ENCODE measurements at places on chromosomes 11 and 22. TPM values are rescaled to one million over a fixed set of nuclear protein-coding genes. Genes with fewer than 3 reads are reported as not detected.
A peak's percentile ranks its signal among the peaks of the same experiment; 100 is the strongest.

The ARHGAP8 gene
- not detected for total RNA-seq

- DNase-seq, result no peak
Measured at GRCh38 chr11:114192841-114193389, 103.3 kb upstream of the NNMT start.

GRCh38 chr11:106156290-106156937, 79.0 kb downstream of the AASDHPPT start:
- DNase-seq, result peak; percentile 56

GRCh38 chr11:117663414-117663813, 133.6 kb downstream of the DSCAML1 start:
- DNase-seq, result no peak

The ST14 gene
- 0.30 TPM for total RNA-seq

- no peak for DNase-seq
Measured at GRCh38 chr11:1647901-1648652, 18.5 kb downstream of the KRTAP5-5 start.

DNA sequence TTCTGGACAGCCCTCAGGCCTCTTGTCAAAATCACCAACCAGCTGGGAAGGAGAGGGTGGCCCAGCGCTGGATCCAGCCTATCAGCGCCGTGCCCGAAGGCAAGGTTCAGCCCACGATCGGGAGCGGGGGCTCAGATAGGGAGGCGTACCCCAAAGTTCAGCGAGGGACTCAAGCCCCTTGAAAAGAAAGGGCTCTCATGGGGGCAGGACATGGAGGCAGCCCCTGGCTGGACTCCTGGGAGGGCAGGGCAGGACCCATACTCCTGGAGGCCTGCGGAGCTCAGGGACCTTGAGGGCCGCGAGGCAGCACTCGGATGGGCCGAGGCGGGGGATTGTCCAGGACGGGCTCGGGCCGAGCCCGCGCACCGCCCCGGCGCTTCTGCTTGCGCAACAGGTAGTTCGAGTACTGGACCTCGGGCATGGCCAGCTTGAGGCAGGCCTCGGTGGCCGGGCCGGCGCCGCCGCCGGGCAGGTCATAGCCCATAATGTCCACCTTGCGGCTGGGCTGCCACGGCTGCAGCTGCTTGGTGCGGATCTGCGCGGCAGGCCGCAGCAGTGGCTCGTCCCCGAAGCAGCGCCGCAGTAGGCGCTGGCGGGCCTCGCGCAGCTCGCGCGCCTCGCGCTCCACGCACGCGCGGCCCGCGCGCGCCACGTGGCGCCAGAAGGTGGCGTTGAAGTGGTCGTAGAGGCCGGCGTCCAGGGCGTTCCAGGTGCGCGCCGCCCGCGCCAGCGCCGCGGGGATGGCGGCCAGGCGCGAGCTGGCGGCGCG, 6.5 kb downstream of the GAL3ST3 start:
- DNase-seq, result no peak

The MS4A2 gene
- not detected for total RNA-seq

The GLYAT gene
- not detected for total RNA-seq

- no peak for DNase-seq
Measured at GRCh38 chr22:50189849-50190181, 4.1 kb downstream of the TRABD start.

- DNase-seq, result peak; percentile 79
Measured at GRCh38 chr11:111540114-111540936, at the start of gene LAYN. LAYN (plus strand) TSS chr11:111540720; CDS start chr11:111540844, 124 bp downstream.

- no peak for DNase-seq
Measured at GRCh38 chr11:68345776-68346461, 33.5 kb downstream of the LRP5 start.

GRCh38 chr11:16013649-16014275, 342.6 kb downstream of the SOX6 start:
- DNase-seq, result no peak

GRCh38 chr11:120785576-120785975, 238.3 kb upstream of the TBCEL start:
- DNase-seq, result no peak

The RFPL1 gene
- total RNA-seq, result not detected

- DNase-seq, result no peak
Measured at GRCh38 chr11:34631737-34632104, 10.8 kb downstream of the EHF start.

DNA sequence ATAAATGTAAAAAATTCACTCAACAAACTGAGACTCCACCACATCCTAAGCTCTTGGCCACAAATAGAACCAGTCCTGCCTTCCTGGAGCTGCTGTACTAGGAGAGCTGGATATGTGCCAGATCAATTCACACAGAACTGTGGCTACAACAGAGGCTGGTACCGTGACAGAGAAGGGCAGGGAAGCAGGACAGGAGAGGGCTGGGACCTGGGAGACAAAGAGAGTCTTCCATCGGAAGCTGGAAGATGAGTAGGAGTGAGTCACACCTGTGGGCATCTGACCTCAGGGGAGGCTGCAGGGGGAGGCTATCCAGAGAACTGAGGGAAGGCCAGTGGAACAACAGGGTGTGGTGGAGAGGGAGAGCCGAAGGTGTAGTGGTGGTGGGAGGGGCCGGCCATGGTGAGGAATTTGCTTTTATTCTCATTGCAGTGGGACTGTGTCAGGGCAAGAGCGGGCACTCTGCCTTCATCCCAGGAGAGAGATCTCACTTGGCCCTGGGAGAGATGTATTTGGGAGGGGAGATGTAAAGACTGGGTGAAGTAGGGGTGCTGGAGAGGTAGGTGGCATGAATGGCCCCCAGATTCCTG, 1.9 kb upstream of the LTBP3 start:
- DNase-seq, result peak; percentile 93

DNA sequence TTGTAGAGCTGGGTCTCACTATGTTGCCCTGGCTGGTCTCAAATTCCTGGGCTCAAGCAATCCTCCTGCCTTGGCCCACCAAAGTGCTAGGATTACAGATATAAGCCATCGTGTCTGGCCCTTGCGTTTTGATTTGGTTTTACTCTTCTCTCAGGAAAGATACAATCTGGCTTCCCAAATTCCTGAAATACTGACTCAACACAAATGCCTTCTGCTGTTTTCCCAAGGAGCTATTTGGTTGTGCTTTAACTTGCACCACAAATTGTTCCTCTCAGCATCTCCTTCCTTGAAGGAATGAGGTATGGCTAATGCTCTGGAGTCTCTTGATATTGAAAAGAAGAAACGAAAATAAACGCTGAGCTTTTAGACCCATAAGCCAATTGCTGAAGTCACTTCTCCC, 110.0 kb upstream of the PAX6 start:
- DNase-seq, result peak; percentile 86

DNA sequence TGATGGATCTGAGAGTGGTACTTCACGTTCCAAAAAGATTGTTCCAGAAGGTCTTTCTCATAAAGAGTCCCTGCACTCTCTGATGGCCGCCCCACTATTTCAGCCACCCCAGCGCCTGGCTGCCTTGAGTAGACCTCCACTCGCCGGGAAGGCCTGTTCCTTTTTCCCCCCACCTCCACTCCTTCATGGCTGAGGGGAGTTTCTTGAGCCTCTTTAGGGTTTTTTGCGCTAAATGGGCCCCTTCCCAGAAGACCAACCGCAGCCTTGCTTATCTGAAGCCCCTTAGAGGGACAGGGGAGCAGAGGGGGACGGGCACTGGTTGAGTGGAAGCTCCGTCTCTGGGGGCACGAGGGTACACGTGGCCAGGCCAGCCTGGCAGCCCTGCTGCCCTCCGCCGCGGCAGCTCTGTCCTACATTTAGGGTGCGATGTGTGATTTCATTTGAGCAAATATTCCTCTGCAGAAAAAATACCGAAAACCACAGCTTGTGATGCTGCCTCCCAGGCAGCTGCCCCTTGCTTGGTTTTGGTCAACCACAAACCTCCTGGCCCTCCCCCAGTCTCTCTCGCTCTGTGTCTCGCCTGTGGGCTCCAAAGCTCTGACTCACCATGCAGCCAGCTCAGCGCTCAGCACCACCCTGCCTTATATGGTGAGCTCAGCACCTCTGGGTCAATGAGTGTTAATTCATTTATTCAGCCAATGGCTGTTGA, 88.7 kb downstream of the TP53I11 start:
- peak; percentile 99 for DNase-seq

The EMID1 gene
- total RNA-seq, result not detected

- peak; percentile 55 for DNase-seq
Measured at GRCh38 chr11:30346068-30346688, 23.3 kb downstream of the ARL14EP start.

GRCh38 chr11:58594826-58595225, 16.0 kb downstream of the ZFP91 start:
- DNase-seq, result no peak

DNA sequence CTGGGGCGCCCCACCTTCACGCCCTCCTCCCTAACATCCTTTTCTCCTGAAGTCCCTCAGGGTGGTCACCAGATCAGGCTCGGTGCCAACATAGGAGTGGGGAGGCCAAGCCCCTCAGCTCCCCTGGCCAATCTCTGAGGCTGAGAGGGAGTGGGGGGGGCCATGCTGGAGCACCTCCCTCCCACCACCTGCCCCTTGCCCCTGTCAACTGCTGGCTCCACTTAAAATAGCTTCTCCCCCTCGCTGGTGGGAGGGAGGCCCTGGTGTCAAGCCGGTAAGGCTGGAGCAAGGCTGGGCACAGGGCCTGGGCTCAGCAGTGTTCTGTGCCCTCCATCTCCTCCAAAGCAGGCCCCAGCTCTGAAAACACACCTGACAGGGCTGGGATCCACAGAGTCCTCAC, 4.9 kb downstream of the PLXNB2 start:
- DNase-seq, result no peak

DNA sequence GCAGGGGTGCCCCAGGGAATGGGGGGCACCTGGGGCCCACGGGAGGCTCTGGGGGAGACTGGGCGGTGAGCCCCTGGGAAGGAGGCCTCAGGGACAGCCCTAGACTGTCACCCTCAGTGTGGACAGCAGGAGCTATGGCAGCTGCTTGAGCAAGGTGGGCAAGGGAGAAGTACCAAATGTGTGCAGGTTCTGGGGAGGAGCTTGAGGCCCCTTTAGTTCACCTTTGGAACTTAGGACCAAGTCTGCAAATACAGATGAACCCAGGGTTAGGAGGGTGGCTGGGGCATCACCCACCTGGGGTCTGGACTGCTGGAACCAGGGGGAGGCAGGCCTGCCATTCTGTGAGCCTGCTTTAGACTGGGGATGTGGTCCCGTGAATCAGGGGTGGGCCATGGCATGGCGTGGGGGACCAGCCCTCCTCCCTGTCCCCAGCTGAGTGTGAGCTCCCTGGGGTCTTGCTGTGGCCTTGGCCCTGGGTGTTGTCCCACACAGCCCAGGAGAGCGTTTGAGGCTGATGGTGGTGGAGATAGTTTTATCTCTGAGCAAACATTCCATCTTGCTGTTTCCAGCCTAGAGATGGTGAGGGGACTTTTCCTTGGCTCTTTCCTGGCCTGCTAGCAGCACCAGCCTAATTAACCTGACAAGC, 122.3 kb downstream of the KCNQ1 start:
- no peak for DNase-seq

- no peak for DNase-seq
Measured at GRCh38 chr22:41127451-41127850, 35.1 kb downstream of the EP300 start.

DNA sequence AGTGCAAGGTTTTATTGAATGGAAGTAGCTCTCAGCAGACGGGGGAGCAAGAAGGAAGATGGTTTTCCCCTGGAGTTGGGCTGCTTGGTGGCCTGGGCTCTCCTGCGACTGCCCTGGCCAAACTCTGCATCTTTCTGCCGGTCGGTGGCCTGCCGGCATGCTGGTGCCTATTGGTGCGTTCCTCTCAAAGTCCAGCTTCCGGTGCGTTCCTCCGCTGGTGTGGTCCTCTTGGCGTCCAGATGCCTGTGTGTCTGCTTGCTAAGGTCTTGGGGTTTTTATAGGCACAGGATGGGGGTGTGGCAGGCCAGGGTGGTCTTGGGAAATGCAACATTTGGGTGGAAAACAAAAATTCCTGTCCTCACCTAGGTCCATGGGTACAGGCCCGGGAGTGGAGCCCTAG, 567.4 kb upstream of the CNTN5 start:
- DNase-seq, result no peak

GRCh38 chr22:45887202-45888131, 89.5 kb downstream of the WNT7B start:
- DNase-seq, result peak; percentile 23

- peak; percentile 34 for DNase-seq
Measured at GRCh38 chr11:12434325-12434654, 56.9 kb downstream of the PARVA start.

The EP300 gene
- 20.1 TPM for total RNA-seq

The GPR83 gene
- total RNA-seq, result not detected

DNA sequence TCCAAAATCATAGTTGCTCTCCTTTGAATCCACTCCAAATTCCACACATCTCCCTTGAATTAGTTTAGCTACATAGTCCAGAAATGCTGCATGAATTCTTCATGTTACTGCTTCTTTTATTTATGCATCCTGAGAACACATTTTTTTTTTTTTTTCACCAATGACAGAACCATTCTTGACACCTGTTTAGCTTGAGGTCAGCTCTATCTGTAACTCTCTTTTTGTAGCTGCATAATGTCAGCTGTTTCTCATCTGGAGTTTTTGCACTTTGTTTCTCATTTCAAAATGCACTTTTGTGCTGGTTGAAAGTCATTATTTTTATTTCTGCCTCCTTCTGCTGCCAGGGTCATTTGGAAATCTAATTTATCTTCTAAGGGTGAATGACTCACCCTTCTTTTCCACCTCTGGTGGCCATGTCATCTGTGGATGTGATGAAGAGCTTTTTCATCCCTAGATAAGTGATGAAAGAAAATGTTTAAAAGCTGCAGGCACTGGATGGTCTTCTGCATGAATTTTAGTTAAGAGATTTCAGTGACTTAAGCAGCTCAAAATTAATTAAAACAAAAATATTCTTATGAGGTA, 93.7 kb downstream of the JRKL start:
- DNase-seq, result peak; percentile 46

DNA sequence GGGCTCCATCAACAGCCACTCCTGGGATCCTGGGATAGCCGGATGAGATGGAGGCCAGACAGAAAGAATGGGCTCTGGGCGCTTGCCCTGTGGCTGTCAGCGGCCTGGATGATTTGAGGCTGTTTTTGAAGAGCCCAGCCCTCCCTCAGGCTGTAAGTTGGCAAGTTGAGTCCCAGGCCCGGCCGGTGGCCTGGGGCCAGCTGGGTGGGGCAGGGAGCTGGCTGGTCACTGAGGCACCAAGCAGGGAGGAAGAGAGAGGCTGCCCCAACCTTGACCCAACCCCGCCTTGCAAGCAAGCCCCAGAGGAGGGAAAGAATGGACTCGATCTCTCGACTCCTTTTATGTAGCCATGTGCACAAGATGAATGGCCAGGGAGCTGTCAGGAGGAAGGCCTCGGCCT, 34.9 kb downstream of the RIBC2 start:
- no peak for DNase-seq

The PNPLA5 gene
- total RNA-seq, result 0.05 TPM

GRCh38 chr11:47603295-47603694, 9.1 kb upstream of the C1QTNF4 start:
- DNase-seq, result no peak

The MRE11 gene
- total RNA-seq, result 28.8 TPM

- DNase-seq, result no peak
Measured at GRCh38 chr11:118610773-118611432, 3.5 kb downstream of the PHLDB1 start.

GRCh38 chr11:128620309-128621100, 33.1 kb upstream of the ETS1 start:
- no peak for DNase-seq

DNA sequence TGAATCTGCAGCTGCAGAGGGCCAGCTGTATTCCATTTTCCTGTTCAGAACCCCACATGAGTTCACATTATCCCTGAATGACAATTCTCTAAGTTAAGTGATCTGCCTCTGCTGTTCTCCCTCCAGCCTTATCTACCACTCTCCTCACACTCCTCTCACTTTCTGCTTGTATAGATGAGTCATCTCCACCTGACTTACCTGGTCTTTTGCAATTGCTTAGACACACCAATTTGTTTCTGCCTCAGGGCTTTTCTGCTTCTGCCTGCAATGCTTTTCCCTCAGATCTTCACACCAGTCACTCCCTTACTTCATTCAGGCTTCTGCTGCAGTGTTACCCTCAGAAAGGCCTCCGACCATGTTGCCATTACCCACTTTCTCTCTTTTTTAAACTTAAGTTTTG, 118.1 kb downstream of the ATM start:
- DNase-seq, result peak; percentile 43

Measured in M059J (cell line).